Fibroblast of skin of left quadriceps (primary cell): ENCODE measurements at places on chromosomes 6 and 20.

DNA sequence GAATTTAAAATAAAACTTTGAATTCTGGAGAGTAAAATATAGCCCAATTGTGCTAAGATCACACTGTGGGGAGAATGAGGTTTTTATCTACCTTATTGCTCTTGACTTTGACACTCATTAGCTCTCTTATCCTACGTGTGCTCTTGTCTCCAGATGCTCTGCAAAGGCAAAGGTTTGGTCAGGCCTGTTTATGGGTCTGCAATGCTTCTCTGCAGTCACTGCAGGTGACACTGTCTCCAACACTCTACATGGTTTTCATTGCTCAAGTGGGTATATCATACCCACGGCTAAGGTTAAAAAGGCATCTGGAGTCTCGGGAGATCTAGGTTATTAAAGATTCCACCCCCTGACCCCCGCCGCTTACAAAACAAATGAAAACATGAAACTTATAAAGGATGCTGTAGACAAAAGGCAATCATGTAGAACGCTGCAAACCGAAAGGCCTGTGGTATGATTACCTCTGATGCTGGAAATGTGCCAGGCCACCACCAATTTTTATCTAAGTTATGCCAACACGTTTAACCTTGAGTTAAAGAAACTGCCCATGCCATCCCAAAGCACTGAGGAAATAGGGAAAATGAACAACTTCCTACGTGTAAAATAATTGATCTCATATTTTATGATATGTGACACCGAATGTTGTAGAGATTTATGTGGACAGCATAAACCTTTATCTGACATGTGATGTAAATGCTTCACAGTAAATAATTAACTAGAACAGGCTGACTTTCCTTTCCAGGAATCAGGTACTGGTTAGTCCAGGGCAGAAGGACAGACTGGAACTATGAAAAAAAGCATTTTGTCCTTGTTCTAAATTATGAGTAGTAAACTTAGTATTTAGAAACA, 238.2 kb upstream of the NOX3 start:
- DNase-seq: no peak

DNA sequence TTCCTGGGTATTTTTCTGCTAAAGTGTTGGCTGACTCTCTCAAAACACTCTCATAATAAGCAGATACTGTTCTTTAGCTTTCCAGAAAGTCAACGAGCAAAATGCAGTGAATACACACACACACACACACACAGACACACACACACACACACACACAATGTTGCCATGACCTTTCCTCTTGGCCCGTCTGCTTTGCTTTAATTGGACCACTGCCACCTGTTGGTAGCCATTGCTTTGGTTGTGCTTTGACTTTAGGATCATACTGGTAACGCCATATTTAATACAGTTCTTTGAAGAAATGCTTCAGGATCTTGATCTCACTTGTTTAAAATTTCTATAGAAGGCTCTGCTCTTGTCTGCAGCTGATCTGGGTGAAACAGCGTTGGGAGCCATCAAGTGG, 4.4 kb downstream of the FIG4 start:
- no peak for DNase-seq

GRCh38 chr6:10156875-10157274, 258.0 kb downstream of the TFAP2A start:
- DNase-seq: no peak

DNA sequence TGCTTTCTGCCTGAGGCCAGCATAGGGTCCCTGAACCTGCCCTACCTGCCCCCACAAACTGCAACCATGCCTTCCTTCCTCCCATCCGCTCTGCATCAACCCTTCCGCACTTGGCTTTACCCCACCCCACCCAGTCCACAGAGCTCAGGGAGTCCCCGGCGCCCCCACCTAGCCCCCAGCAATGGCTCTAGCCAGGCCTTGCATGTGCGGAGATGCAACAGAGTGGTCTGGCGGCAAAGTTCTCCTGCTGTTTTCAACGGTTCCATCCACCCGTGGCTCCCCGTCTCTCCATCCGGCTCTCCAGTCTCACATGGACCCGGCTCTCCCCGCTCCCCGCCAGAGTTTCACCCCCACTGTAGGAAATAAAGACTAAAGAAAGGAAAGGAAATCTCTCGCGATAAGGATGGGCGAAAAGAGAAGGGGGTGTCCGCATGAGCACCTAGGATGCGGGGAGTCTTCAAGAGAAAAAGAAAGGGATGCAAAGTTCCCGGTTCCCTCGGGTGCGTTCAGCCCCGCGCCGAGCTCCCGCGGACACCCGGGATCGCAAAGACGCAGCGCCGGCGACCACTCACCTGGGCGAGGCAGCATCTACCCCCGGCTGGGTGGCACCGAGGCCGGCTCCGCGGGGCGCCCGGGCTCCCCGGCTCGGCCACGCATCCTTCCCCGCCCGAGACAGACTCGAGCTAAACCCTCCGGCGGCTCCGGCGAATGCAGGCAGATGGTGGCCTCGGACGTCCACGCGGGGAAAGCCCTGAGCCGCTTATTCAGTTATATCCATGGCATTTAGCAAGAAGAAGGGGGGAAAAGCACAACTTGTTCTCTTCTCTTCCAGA, 579 bp downstream of the LRFN2 start:
- DNase-seq: no peak

- DNase-seq: no peak
Observed at GRCh38 chr6:6559994-6560570, 28.4 kb upstream of the LY86 start.

DNA sequence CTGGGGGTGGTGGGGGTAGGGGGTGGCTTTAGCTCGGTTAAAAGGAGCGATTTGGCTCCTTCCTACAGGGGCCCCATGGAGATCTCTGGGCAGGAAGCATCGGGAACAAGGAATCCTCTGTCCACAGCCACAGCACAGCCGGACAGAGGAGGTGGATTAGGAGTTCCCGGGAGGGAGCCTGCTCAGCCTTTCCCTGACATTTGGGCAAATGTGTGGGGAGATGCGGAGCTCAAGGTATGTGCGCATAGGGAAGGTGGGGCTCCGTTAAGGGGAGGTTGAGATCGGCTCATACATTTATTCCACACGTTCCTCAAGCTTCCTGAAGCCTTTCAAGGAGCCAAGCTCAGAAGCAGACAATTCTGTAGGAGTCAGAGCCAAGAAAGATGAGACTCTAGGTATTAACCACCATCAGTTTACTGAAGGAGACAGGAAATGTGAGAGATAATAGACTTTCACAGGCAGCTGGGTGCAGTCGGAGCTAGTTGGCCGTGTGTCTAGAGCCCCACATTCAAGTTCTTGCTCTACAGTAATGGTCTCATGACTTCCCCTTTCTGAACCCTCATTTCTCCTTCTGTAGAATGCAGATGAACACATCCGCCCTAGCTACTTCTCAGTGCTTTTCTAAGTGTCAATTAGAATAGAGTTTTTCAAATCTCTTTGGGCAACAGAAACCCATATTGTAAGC, 40.8 kb upstream of the EPB41L1 start:
- DNase-seq: no peak

DNA sequence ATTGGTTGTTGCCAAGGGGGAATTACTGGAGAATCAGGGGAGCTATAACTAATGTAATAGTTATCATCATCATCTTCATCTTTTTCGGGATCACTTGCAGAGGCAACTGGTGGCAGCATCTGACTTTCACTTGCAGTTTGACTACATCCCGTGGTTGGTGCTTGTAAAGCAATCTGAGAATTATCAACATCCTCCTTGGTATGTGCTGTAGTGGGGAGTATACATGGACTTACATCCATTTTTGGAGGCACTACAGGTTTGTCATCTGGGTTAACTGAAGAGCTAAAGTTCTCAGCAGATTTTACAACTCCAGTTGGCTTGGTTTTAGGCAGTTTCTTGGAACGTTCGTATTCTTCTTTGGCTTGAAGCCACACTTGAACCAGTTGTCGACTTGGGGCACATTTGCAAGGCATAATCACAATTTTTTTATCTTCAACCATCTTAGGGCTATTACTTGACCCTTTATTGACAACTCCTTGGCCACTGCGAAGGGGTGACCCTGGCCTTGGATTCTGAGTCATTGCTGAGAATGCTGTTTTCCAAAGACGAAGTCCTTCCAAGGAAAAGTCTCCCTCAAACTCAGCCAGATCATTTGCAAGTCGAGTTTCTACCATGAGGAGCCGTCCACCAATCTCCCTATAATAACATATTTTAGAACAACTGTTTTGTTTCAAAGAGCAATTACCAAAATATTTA, 115.5 kb downstream of the REV3L start:
- DNase-seq: no peak

- DNase-seq: no peak
Observed at GRCh38 chr20:44768256-44768655, 22.6 kb downstream of the KCNK15 start.

GRCh38 chr6:68640491-68640835, 5.4 kb downstream of the ADGRB3 start:
- no peak for DNase-seq

- peak; percentile 17 for DNase-seq
Observed at GRCh38 chr6:144939921-144940320, 654.8 kb downstream of the UTRN start.

DNA sequence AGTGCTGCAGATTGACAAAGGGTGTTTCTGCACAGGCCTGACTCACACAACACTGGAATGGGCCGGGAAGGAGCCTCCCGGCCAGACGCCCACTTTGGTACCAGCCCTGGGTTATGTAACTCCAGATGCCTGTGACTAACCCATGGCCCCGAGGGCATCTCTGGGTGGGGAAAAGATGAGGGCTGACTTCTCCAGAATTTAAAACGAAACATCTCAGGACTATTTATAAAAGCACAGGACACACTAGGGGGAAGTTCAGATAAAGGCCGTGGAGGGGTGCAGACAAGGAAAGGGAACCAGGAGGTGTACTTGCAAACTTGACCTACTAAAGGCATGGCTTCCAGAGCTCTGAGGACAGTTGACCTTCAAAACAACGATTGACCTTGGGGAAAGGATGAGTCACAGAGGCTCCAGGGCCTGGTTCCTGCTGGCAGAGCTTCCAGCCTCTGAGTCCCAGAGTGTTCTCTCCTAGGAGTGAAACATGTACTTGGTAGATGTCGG, 196.9 kb downstream of the NFATC2 start:
- no peak for DNase-seq

GRCh38 chr6:7786214-7786661, 60.3 kb downstream of the BMP6 start:
- DNase-seq: no peak

DNA sequence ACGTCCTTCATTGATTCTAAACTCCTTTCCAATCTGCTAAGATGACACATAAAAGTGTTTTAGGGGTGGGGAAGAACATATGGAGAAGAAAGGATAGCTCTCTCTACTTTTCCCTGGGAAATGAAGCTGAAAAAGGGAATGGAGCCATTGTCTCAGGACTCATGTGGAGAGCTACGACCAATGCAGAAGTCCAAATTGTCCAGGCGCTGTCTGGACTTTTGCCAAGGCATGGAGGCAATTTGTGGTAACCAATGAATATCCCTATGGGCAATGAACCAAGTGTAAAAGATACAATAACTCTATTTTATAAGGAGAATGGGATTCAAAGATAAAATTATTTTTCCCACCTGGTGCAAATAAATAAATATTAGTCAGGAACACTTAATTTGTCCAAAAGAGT, 16.1 kb downstream of the FBXL4 start:
- DNase-seq: no peak

GRCh38 chr6:13528232-13528631, 40.8 kb upstream of the GFOD1 start:
- peak; percentile 3 for DNase-seq

- DNase-seq: no peak
Observed at GRCh38 chr20:47612670-47613069, 111.0 kb downstream of the NCOA3 start.

GRCh38 chr6:112311950-112312547, 35.1 kb upstream of the RFPL4B start:
- DNase-seq: no peak

DNA sequence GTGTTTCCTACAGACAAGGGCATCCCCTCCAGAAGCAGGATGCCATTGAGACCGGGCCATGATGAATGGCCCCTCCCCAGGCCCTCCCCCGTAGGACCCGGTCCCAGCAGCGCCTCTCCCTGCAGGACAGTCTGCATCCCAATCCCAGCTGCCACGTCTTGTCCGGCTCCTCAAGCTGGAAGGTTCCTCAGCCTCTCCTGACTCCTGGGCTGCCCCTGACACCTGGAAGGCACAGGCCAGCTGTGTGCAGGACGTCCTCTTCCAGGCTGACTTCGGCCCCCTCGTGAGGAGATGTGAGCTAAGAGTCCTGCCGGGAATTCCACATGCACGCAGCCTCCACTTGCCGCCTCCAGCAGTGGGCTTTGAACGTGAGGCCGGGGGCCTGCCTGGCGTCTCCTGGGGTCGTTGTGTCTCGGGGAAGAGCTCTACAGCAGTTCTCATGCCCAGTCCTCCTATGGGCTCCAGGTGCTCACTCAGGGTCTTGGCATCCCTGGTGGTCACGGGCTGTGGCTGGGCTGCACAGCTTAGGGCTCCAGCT, 64.4 kb downstream of the TAF4 start:
- DNase-seq: no peak

GRCh38 chr6:3046295-3046694, 22.0 kb upstream of the RIPK1 start:
- no peak for DNase-seq
